NCI-H774 (cell line): ENCODE measurements at places on chromosomes 11 and 22.

DNA sequence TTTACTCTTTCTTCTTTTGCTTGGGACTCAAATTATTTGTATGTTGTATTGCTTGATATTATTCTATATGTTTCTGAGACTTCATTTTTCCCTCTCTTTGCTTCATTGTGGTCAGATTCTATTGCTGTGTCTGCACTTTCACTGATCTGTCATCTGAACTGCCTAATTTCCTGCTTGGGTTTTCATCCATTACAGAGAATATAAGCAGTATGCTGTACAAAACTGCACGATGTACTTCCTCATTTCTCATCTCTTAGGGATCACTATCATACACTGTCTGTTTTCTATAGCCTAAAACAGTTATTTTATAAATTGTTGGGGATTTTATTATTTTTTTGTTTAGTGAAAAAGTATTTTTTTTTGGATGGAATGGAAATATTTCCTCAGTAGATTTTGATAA, 736.7 kb upstream of the ANO5 start:
- DNase-seq: no peak

- DNase-seq: no peak
These were observed 33.3 kb upstream of the PDGFB start for GRCh38 chr22:39278040-39278439.

DNA sequence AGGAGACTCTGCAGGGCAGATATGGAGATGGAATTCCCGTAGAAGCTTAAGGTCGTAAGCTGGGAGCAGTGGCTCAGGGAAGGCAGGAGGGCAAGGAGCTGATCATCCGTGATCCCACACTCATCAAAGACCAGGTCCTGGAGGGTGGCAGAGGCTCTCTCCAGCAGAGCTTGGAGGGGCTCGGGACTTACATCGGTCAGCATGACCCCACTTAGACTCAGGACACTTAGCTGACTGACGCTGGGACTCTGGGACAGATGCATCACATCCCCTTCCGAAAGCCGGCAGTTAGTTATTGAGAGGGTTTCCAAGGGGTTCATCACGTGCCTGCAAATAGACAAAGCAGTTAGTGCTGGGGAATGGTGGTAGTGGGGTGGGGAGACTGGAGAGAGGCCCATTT, 10.7 kb downstream of the PRAME start:
- no peak for DNase-seq

DNA sequence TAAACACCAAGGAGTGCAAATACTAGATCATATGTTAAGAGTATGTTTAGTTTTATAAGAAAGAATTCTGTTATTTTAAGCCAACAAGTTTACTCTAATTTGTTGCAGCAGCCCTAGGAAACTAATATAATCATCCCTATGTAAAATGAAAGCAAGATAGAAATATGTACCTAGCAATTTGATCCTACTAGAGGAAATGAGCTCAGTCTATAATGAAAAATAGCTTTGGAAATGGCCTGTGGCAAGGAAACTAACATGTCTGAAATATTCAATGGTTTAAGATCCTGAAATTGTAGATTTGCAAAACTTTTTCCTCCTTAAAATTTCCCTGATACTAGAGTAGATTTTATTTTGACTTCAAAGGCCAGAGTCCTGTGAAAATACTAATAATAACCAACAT, 112.7 kb upstream of the SLC5A12 start:
- DNase-seq: no peak

DNA sequence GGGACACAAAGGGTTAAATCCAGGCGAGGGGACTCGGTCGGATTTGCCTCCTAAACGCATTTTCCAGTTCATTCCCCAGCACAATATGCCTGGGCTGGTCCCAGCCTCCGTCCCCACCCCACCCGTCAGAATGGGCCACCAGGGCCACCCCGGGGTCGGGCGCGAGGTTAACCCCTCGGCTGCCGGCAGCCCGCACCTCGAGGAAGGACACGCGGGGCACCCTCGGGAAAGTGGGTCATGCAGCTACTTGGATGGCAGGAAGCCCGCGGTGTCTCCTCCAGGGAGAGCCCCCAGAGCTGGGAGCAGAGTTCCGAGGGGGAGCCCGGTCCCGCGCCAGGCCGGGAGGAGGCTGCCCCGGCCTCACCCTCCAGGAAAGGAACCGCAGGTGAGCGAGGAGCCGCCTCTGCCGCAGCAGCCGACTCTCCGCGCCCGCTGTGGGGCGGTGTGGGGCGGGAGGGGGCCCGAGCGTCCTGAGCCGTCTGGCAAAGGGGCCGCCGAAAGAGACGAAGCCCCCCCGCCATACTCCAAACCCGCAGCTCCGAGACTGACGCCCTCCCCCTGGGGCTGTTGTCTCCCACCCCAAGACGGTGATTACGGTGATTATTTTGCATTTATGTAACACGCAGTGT, 1.4 kb downstream of the NECTIN1 start:
- peak; percentile 29 for DNase-seq

DNA sequence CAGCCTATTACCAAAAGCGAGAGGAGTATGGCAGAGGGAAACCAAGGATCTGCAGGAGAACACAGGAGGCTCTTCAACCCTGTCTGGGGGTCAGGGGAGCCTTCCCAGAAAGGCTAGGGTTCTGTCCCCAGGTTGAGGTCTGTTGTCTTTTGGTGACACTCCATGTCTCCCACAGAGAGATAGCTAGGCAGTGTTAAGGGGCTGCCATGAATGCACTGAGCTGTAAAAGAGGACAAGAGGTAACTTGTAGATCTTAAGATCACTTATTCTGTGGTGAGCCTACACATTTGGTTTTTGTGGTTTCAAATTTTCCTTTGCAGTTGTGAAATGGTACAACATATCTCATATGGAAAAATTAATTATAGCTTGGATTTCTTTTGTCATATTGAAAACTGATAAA, 6.0 kb upstream of the ACER3 start:
- no peak for DNase-seq

GRCh38 chr11:60347084-60347797, 20.2 kb downstream of the MS4A6E start:
- DNase-seq: no peak

DNA sequence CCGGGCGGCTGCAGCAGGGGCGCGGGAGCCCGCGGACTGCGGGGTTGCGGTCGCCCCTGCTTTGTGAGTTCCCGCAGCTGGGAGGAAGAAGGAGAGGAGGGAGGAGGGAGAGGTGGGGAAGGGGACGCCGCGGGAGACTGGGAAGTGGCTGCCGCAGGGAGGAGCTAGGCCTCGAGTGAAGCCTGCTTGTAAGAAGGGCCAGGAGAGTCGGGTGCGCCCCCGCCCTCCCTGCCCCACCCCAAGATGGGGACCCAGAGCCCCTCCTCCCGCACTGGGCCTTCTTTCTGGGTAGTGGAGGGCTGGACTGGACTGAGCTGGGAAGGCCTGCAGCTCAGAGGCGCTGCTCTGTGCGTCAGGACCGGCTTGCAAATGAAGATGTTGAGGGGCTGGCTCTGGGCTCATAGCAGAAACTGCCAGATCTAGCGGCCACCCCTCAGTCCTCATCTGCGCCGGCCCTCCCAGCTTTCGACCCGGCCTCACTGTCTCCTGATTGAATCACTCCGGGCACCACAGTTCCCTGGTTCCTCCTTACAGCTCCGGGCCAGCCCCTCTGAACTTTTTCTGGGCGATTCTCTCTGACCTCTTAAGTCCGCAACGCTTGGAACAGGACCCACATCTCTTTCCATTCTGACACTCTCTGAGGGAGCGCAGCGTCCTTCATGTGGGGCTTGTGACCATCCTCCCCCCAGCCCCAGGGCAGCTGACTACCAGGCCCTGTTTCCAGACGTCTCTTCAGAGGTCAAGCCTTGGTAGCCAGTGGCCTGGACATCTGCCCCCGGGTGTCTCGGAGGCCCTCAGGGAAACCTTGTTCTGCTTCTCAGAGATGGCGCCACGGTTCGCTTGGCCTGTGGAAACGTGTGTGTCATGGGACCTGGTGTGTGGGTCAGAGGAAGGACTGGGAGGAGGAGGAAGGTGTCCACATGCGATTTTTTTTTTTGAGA, 21.9 kb downstream of the SERPINH1 start:
- peak; percentile 30 for DNase-seq

- DNase-seq: no peak
These were observed 235.6 kb upstream of the NCAM1 start for GRCh38 chr11:112725636-112726035.

GRCh38 chr11:61917334-61918109, at the start of gene RAB3IL1:
RAB3IL1 (minus strand) TSS chr11:61917566; CDS start chr11:61917367, 199 bp downstream.
- DNase-seq: no peak
